Activated CD4-positive, alpha-beta T cell treated with anti-CD3 and anti-CD28 coated beads for 36 hours (primary cell): ENCODE measurements at places on chromosomes 16 and 17.

DNA sequence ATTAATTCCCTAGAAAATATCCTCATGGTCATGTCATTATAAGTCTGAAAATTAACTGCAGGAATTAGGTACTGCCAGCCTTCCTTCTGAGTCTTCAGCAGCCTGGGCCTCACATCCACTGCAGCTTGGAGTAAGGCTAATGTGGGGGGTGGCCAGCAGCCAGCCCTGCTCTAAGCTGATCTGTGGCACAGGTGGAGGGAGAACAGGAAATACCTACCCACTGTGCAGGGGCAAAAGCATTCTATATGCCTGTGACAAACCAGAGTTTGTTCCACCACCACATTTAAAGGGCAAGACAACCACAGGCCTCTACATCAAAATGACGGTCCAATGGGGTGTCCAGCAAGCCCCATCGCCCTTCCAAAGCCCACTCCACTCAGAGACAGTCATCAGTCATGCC is 9.4 kb downstream of the NPRL3 start:
- no peak for DNase-seq

DNA sequence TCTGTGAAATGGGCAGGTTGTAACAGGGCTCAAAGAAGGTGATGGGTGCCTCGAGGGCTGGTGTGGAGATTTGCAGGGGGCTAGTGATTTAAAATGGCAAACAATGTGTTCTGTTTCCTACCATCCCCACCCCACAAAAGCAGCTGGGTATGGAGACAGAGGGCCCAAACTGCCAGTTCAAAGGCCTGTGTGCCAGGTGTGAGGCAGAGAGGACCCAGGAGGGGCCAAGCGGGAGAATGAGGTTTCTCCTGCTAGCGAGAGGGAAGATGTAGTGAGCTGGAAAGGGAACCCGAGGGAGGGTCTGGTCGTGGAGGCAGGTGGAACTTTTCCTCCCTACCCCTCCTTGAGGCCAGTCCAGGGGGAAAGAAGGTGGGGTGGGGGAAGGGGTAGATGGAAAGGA is 39.4 kb downstream of the LAT start:
- DNase-seq, result no peak

GRCh38 chr16:74990832-74991231 is 5.9 kb upstream of the WDR59 start:
- DNase-seq, result no peak

- DNase-seq, result peak; percentile 17
Observed at GRCh38 chr17:18928628-18929125, 23.3 kb upstream of the SLC5A10 start.

DNA sequence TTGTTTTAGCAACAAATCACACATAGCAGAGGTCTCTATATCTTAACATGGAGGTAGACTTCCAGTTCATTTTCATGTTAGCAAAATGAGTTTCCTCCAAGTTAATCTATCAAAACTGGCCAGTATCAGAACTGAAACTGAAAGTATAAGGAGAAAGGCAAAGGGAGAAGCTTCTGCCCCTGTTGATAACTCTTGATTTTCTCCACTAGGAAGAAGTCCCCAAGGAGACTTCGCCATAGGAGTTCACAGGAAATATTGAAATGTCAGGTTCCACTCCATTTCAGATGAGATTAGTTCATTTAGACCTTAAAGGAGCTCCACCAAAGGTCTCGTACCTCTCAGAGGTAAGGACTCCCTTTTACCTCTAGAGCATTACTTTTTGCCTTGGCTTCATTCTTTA is 1.2 kb upstream of the OGFOD3 start:
- no peak for DNase-seq

DNA sequence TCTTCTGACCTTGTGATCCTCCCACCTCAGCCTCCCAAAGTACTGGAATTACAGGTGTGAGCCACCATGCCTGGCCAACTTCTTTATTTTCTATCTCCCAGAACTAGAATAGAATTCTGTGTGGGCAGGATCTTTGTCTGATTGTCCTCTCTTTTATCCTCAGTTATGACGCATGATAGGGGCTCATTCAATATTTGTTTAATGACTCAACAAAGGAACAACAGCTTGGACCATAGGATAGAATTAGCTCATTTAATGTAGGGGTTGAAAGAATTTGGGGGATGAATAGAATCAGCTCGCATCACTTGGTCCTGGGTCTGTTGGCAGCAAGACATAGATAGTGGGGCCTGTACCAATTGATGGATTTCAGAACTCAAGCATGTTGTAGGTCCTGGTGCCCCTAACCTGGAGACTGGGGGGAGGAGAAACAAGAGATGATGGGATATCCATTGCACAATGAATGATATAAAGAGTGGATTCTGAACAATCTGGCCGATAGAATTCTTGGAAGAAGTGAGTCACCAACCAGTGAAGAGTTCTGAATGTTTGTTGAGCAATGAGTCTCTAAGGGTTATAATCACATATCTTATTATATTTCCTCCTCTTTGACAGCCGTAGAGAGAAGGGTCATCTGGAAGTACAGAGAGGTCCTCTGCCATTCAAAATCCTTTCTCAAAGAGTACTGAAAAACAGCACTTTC is 250.2 kb downstream of the HS3ST4 start:
- no peak for DNase-seq

- DNase-seq, result no peak
Observed at GRCh38 chr16:24645739-24646645, 83.5 kb upstream of the TNRC6A start.

- DNase-seq, result no peak
Observed at GRCh38 chr16:74029115-74029792, 267.4 kb upstream of the PSMD7 start.

DNA sequence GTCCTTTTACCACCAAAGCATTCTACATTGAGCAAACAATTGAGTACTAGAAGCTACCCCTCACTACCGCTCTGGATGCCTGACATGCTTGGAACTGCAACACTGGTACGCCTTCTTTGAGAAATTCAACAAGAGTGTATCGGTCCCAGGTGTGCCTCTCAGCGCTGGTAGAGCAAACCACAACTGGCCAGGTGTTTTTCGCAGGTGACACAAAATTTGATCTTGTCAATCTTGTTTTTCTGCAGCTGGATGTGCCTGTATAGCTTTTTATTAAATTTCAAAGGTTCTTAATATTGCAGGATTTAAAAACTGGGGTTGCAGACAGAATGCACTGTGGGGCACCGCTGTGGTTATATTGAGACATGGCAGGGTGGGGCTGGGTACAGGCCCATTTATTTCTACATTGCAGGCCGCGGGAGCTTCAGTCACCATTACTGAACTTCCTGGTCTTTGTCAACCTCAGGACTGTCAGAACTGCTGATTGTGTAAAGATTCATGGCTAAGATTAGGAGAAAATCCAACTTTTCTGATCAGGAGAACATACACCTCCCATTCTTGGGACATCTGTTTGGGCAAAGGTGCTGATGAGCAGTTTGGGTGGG is 4.5 kb upstream of the SNX20 start:
- no peak for DNase-seq

GRCh38 chr17:66661411-66662256 is 173.3 kb upstream of the CACNG5 start:
- DNase-seq, result peak; percentile 20

DNA sequence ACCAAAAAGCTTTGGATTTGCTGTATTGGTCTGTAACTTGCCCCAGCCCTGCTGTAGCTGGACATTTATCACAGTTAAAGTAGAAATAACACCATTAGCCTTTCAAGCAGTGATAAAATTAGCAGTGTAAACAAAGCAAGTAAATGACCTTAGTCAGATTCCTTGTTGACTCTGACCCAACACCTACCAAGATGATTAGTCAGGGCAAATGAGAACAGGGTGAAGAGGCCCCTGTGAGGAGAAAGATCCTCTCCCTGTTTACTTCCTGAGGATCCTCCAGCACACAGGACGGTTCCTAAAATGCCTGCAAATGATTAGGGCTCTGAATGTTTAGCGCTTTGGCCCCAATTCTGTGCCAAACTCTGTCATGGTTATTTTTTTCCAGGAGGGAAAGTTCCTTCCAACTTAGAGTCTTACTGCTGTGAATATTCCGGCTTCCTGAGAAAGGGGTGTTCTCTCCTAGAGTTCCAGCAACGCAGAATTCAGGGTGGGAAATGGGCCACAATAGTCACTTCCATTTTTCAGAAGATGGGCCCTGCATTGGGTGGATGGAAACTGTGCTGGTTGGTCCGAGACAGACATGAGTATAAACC is 259.0 kb upstream of the MYOCD start:
- DNase-seq, result no peak

DNA sequence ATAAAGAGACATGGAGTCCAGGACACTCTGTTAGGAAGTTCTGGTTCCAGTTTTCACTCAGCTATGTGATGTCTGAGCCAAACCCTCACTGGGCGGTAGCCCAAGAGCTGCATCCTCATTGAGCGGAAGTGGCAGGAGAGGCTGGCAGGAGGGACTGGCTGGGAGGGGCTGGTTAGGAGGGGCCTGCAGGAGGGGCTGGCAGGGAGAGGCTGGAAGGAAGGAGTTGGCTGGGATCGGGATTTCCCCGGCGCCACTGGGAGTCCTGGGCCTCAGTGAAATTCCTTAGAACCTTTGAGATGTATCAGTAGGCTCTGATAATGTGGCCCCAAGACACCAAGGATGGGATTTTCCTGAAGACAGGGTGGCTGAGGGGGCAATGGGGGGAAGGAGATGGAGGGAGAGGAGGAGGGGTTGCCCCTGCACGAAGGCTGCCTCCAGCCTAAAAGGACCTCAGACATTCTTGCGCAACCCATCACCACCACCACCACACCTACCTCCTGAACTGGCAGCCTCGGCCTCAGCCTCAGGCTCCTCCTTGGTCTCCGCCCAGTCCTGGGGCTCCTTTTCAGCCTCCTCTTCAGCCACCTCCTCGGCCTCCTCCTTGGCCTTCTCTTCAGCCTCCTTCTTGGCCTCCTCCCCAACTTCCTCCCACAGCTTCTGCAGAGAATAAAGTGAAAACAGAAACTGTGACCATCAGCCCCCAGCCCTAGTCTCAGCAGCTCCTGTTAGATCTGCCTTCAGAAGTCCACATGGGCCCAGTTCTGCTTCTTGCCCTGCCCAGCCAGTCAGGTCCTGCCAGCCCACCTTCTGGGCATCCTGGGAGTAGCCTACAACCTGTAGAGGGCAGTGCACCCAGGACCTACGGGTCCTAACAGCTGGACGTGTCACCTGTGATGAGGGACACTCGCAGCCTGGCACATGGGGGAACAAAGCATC is 31.7 kb downstream of the CNGB1 start:
- DNase-seq, result no peak

DNA sequence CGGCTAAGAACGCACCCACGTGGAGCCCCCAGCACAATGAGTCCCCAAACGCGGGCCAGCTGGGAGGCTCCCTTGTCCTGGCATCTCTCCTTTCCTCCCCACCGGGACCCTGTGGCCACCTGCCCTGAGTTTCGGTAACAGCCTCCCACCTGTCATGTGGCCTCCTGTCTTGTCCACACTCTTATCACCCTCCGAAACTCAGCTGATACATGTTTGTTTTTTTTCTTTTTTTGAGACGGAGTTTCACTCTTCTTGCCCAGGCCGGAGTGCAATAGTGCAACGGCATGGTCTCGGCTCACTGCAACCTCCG is 105.7 kb upstream of the CREBBP start:
- DNase-seq, result no peak

DNA sequence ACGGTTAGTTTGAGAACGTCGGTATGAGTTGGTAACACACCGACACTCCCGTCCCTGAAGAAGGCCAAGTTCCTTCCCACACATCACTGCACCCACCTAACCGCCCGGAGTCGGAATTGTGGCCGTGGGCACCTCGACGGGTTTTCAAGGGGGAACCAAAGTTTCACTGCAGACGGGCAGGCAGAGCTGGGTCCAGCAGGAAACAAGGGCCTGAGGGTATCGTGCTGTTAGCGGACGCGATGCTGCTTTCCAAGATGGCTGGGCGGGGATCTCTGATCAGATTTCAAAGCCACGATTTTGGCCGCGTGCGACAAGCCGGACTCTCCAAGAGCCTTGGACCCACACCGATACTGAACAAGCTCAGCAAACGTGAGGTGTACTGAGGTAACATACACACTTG is 82.3 kb upstream of the DOC2B start:
- DNase-seq, result no peak

- DNase-seq, result no peak
Observed at GRCh38 chr17:40958086-40958953, 8.4 kb downstream of the KRT39 start.

DNA sequence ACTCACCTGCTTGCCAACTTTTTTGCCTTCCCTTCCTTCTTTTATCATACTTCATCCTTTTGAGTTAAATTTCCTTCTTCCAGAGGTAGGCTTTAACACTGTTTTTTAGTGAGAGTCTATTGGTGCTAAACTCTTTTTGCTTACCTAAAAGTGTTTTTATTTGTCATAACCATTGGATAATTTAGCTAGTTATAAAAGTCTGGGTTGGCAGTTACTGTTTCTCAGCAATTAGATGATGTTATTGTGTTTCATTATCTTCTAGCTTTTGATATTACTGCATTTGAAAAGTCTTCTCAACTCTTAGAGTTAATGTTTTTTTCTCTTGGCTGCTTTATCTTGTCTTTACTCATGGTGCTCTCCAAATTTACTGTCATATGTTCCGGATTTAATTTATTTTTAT is 22.6 kb downstream of the ZNRF1 start:
- no peak for DNase-seq

- no peak for DNase-seq
Observed at GRCh38 chr17:41656249-41657023, 32.1 kb upstream of the KRT17 start.

GRCh38 chr17:60717814-60718213 is 40.2 kb downstream of the BCAS3 start:
- no peak for DNase-seq

DNA sequence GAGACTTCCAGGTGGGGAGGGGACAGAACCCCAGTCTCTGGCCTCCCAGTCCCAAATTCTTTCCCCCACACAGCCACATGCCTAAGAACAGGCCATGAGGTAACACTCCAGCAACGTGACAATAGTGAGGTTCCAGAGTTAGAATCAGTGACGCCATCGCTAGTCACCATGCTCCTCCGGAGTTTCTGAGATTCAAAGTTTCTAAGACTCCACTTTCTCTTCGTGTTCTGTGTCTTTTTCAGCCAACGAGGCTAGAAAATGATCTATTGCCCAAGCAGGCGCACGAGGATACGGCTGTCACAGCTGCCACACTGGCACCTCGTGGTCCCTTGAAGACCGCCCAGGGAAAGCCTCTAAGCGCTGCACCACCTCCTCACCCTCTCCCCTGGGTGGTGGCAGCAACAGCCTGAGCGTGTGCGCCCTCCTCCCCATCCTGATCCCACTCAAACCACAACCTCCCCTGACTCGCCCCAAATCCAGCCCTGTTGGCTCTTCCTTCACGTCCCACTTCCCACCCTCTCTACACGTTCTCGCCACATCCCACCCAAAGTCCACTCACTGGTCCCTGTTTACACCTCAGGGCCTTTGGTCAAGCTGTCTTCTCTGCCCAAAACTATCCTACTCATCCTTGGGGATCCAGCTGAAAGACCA is 1.0 kb downstream of the MCRIP1 start:
- peak; percentile 79 for DNase-seq

DNA sequence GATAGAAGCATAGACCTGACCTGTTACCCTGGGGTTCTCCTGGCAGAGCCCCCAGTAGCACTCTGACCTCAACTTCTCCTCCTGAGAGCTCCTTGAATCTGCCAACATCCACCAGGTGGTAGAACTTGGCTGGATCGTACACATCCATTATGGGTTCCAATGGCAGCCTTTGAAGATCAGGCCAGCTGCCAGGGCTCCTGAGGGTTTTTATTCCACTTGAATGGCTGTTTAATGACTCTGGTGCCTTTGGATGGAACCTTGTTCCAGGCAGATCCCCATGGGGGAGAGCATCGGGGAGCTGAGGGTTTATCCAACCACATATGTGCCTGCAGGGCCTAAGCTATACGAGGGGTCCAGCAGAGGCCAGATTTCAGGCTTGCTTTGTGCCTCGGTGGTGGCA is 47.1 kb upstream of the CLEC19A start:
- no peak for DNase-seq

GRCh38 chr16:2064368-2064945 is 16.7 kb downstream of the TSC2 start:
- DNase-seq, result no peak

GRCh38 chr16:1072526-1073261 is at the start of gene SSTR5:
SSTR5 (plus strand) TSS chr16:1072747; CDS start chr16:1078869, 6,122 bp downstream.
- no peak for DNase-seq
